Nephron progenitor cell (in vitro differentiated cells): ENCODE measurements at places on chromosomes 12 and 14.

DNA sequence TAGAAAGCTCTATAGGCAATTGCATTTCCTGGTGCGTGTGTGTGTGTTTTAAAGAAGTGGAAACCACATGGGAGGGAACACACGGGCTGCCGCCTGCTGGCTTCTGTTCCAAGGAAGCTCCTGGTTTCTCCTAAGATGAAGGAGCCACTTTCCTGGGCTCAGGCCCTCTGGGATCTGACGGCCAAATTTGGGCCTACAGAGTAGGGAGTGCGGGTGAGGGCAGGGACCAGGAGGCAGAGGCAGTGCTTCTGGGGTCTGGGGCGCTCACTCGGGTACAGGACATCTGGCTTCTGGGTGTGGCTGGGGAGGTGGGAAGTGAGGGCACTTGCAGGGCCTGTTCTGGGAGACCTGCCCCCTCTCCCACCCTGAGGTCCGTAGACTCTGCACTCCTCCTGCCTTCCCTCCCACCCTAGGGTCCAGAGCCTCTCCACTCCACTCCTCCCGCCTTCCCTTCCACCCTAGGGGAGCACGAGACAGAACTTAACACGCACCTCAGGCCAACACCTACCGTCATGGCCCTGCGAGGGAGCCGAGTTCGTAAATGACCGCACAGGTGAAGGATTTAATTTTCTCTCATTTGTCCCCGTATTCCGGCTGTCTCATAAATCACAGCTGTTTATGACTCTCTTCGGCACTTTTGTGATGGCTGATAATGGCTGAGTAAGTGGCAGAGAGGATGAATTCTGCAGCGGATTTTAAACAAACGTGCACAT lies 127.7 kb downstream of the KIF26A start:
- DNase-seq, result no peak

- no peak for DNase-seq
Measured at GRCh38 chr12:72738811-72739210, 466.6 kb downstream of the TRHDE start.

DNA sequence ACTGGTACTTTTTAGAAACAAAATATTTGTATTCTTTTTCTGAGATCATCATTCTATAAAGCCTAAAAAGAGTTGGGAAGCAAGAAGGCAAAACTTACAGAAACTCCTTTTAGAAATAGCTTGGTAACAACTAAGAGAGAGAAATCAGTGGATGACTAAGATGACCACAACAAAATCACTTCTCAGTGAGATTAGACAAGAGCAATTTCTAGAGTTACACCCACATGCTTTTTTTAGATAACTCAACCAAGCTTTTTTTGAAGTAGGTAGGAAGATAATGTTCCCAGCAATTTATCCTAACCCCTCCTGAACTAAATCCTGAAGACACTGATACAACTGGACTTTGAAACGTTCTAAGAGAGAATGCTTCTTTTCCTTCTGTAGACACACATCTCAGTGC lies 576.4 kb downstream of the SLC6A15 start:
- no peak for DNase-seq

- no peak for DNase-seq
Measured at GRCh38 chr12:124352839-124353238, 57.9 kb downstream of the RFLNA start.

GRCh38 chr14:106694638-106695393 lies 1168.4 kb downstream of the TMEM121 start:
- no peak for DNase-seq

DNA sequence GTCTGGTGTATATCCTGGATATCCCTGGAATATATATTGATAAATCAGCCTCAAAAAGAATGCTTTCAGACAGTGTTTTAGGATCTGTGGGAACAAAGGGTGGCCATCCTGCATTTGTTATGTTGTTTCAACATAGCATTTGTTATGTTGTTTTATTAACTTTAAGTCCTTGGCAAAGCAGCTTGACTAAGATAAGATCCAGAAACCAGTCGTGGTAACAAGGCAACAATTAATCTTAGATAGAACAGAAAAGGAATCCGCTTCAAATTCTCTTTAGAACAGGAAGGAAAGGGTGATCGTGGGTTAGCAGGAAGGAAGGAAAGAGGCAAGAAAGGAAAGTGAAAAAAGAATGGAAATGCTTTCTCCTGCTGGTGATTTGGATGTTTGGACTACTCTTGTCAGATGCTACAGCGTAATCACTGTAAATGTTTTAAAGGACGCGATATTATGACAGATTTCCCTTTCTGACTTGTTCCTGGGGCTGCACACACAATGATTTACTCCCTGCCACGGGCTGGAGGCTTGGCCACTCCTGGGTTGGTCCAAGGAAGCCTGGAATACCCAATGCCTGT lies 443.3 kb downstream of the DPF3 start:
- DNase-seq, result no peak

GRCh38 chr12:42299392-42300308 lies 26.2 kb downstream of the ZCRB1 start:
- no peak for DNase-seq

DNA sequence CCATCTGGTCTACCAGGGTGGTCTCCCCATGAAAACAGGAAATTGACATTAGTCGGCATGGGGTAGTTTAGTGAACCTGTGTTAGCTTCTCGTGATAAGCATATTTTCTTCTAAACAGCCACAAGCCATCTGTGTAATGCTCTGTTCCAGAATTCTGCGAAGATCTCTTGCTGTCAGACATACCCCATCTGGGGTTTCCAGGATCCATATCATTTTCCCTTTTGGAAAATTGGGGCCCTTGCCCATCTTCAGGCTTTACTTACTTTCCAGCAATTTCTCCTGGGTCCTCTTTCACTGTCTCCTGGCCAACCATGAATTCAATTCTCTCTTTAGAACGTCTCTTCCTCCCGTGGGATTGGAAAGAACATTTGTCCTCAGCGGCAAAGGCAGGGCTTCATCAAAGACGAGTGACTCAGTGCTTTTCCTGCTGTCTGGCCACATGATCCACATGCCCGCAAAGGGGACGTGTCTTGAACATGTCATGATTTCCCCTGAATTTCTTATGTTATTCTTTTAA lies 21.4 kb upstream of the NCOR2 start:
- DNase-seq, result no peak

DNA sequence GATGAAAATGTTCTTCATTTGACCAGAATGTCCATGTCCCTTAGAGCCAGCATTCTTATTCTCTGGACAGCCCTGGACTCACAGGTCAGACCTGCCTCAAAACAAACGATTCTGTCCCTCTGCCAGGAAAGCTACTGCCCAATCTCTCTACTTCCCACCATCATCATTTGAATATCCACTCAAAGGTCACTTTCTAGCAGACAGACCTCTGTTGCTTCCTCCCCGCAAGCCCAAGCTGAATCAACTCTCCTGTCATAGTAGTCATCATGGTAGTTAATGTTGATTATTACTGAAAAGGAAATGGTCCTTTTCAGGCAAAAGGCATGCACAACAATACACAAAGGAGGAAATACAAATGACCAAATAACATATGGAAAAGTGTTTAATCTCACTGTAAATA lies 39.6 kb upstream of the CPM start:
- DNase-seq, result no peak

DNA sequence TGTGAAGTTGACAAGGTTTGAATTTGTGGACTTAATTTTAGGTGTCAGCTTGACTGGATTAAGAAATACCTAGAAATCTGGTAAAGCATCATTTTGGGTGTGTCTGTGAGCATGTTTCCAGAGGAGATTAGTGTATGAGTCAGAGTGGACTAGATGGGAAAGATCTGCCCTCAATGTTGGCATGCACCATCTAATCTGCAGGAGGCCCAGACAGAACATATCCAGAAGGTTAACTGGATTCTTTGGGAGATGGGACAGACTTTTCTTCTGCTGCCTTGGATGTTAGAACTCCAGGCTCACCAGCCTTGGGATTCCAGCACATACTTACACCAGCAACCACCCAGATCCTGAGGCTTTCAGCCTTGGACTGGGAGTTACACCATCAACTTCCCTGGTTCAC lies 14.1 kb downstream of the SGPP1 start:
- DNase-seq, result no peak

GRCh38 chr12:63795032-63795687 lies 15.5 kb downstream of the RXYLT1 start:
- DNase-seq, result no peak

- DNase-seq, result no peak
Measured at GRCh38 chr12:91127751-91128150, 16.5 kb upstream of the LUM start.

- DNase-seq, result no peak
Measured at GRCh38 chr12:31366104-31366621, 40.2 kb upstream of the SINHCAF start.

- no peak for DNase-seq
Measured at GRCh38 chr12:92248977-92249376, 103.3 kb upstream of the BTG1 start.

DNA sequence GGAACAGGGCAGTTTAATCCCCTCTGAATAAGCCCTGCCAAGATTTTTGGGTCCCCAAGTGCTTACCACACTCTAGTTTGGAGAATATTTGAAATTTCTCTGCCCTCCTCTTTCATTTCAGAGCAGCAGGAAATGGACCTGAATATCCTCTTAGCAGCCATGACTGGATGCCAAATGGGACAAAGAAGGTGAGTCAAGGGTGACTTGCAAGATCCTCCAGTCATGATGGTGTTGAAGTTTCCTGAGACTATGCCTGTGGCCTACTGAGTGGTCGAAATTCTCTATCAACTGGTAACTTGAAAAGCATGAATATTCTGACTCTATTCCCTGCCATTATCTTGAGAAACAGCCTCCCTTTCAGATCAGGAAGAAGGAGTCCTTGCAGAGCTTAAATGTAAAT lies 1674.7 kb upstream of the SEL1L start:
- no peak for DNase-seq
